ENCODE measurements at places on chromosomes 3 and 15.

- DNase-seq: no peak
Observed at GRCh38 chr3:15781637-15782402, 16.0 kb downstream of the ANKRD28 start.

- DNase-seq: no peak
Observed at GRCh38 chr15:41606997-41607396, 48.0 kb downstream of the TYRO3 start.

- no peak for DNase-seq
Observed at GRCh38 chr3:122929188-122930062, 98.1 kb downstream of the SEMA5B start.

- no peak for DNase-seq
Observed at GRCh38 chr15:23564821-23565394, 566 bp upstream of the MKRN3 start.

DNA sequence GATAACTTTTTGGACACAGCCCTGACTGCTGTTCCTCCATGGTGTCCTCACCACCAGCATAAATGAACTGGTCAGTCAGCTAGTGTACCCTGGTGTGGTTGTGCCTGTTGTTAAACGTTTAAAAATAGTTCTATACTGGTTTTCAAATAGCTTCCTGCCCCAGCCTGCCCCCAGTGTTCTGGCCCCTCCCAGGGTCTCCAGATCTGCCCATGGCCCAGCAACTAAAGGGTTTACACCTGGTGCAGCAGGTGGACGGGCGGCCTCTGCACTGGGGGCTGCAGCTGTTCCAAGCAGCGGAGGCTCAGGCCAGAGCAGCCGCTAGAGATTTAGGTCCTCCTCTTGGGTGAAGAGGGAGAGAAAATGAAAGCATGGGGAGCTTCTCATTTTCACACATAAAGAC lies 6.1 kb upstream of the NR2E3 start:
- DNase-seq: no peak
